ENCODE measurements at places on chromosomes 4 and X.

GRCh38 chr4:8913121-8913857, 41.6 kb upstream of the HMX1 start:
- no peak for DNase-seq

DNA sequence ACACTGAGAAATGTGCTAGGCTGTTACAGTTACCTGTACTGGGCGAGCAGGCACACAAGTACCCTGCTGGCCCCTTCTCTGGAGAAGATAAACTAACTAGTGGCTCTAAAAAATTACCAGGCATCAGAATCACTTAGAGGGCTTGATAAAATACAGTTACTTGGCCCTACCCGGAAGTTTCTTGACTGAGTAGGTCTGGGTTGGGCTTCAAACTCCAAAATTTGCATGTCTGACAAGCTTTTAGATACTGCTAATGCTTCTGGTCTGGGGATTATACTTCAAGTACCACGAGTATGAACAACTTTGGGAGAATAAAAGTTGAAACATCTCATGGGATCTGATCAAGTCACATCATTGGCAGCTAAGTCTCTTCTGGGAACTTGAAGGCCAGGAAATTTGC, 30.8 kb downstream of the CEP135 start:
- no peak for DNase-seq

DNA sequence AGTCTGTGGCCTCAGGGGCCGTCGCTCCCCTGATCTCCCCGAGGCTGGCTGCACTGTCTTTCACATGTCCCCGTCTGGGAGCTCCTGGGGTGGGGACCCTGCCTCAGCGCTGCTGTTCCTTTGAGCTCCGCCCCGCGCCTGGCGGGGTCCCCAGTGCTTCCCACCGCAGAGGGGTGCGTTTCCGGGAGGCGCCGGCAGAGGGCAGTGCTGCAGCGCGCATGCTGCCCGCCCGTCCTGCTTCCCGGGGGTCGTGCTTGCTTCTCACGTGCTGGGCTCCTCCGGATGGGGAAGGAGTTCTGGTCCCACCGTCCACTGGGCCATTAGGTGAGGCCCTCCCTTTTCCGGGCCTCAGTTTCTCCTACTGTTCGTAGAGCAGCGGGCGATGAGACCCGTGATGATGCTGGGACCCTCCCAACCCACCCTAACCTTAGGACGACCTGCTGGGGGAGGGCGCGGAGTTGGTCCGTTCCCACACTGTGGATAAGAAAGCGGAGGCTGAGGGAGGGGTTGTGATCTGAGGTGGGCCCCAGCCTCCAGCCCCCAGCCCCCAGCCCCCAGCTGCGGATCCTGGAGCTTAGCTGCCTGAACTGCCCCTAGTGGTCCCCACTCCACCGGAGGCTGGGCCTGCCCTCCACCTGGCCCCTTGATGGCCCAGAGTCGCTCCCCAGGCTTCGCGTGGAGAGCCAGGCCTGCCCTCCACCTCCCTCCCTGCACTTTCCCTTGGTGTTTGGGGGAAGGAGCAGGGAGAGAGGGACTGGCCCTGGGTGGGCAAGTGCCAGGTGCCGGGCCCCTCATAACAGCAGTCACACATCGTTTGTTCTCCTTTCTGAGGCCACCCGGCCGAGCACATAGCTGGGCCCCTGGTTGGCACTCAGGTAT, 15.3 kb downstream of the CPZ start:
- no peak for DNase-seq

- no peak for DNase-seq
Measured at GRCh38 chrX:619812-620531, 10.6 kb upstream of the SHOX start.

DNA sequence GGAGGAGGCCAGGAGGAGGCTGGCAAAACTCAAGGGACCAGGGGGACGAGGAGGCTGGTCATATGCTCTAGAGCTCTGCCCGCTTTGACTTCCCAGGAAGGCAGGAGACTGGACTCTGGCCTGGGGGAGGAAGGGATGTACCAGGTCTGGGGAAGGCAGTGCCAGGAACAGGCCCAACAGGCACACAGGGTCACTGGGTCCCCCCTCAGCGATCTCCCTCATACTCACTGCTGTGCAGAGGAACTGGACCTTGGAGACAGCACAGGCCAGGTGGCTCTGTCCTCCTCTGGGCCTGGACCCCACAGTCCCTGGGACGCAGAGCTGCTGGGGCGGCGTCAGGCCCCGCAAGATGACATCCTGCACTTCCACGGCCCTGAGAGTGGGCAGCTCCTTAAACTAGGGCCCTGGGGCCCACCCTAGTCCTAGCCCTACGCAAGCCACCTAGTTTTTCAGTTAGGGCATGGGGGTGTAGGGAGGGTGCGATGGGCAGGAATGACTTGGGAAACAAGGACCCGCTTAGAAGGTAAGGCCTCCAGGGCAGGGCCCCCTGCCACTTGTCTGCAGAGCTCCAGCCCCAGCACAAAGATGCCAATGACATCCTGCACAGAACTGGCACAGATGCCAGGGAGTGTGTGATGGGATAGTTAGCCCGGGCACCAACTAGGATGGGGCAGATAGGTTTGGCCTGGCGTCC, 59.5 kb downstream of the HTRA3 start:
- no peak for DNase-seq

DNA sequence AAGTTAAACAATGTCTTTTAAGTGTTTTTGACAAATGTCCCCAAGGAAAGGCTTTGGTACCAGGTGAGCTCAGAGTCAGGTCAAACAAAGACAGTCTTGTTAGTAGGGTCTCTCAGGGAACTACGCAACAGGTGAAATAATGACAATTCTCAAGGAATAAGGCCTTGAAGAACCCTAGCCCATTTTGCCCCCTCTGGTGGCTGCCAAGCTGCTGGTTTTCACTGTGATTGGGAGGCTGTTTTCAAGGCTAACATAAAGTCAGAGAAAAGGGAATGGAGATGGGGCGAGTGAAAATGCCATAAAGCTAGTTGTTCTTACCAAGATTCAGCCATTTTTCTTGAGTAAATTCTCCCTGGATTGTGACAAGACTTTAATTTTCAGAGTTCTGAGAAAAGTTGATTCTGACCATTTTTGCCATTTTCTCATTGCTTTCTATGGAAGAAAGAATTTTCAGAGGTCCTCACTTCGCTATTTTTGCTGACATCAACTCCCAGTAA, 58.7 kb downstream of the RWDD4 start:
- DNase-seq: no peak

DNA sequence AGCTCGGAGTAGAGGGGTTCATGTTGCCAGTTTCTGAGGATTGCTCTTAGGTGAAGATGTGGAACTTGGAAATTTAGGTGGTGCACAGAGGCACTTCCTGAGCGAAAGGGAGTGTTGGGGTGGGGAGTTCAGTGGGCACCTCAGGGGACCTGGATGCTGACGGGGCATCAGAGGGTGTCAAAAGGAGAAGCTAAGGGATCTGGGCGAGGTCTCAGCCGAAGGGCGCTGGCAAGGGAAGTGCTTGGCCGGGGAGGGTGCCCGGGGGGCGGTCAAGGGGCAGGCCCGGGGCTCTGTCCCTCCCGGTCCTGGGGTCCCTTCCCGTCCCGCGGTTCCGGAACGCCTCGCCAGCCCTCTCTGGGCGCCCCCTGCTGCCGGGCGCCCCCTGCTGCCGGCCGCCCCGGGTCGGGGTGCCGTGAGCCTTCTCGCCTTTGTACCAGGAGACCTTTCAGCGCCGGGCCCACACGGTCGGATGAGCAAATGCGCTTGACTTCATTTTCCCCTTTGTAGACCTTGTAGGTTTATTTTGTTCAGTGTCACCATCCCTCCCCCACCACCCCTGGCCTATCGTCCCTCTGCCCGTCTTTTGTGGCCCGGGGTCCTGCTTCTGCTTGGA, 3.0 kb upstream of the PHOX2B start:
- no peak for DNase-seq

GRCh38 chrX:132266583-132267355, 47.5 kb upstream of the RAP2C start:
- DNase-seq: no peak

Data from DMS153 (cell line).